ENCODE measurements at places on chromosomes 2 and 18.

GRCh38 chr2:54964271-54964670 lies 86.0 kb downstream of the RTN4 start:
- no peak for DNase-seq

DNA sequence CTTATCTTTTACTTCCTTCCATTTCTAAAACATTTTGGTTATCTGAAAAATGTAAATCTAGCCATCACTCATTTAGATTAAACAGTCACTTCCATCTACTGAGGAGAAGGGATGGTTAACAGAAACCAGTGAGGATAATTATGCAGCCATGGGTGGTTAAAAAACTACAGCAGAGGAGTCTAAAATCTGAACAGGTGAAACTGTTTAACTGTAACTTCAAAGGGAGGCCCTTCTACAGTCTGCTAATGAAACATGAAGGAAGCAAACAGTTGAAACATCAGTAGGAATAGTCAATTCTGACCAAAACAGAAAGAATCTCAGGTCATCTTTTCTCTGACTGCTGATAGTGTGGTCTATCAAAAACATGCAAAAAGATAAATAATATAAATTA lies 71.0 kb downstream of the DTNB start:
- no peak for DNase-seq

DNA sequence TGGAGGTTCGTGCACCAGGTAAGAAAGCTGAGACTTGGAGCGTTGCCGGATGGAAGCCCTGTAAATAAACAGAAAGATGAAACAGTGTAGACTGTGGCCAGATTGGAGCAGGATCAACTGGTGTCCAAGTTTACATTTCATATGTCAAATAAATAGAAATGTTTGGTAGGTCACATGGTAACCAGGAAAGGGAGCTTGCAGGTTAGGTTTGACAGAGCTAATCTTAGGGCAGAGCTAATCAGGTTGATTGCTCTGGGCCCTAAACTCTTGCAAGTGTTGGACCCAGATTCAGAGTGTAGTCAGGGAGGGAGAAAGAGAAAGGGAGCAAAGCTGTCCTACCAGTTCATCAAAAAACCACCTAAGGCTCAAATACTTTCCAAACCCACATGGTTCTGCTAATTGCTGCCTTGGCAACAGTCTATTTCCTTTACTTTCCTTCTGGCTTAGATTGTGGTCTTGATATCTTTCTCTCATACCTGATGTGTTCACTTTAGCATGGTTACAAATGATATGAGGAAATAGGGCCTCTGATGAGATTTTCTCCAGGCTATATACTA lies 63.2 kb downstream of the G6PC2 start:
- DNase-seq = no peak

- DNase-seq = no peak
Measured at GRCh38 chr2:7951490-7951889, 730.4 kb upstream of the ID2 start.

DNA sequence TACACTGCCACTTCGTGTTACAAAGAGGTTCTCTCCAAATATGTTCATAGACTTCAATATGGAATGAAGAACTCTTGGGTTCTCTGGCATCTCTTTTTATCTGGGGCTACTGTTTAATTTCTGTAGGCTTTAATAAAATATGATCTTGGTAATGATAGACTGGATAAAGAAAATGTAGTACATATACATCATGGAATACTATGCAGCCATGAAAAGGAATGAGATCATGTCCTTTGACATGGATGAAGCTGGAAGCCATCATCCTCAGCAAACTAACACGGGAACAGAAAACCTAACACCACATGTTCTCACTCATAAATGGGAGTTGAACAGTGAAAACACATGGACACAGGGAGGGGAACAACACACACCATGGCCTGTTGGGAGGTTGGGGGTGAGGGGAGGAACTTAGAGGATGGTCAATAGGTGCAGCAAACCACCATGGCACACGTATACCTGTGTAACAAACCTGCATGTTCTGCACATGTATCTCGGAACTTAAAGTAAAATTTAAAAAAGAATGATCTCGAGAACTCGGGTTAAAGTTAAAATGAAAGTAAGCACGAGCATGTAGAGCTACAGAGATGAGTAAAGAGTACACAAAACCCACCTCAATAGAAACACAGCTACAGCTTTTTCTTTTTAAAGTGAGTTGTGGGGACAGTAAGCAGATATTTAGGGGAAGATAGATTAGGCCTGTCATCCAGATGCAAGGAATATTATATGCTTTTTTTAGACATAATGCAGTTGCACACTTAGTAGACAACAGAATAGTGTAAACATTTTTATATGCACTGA lies 102.3 kb downstream of the SGPP2 start:
- no peak for DNase-seq

- DNase-seq = no peak
Measured at GRCh38 chr2:30022444-30023071, 101.2 kb upstream of the ALK start.

DNA sequence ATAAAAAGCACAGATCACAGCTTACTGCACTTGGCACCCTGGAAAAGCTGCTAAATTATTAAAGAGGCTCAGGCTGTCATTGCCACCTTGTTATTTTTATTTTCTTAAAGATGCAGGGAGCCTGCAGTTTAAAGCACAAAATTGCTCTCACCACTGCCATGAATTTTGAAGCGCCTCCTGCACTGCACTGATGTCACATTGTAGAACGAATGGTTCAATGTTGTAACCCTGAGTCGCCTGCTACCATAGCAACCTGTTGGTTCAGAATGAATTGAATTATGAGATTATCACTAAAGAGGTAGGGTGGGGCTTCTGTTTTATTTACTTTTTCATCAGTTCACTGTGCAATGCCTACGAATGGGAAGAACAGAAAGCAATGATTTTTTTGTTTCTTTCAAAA lies 16.5 kb downstream of the SCG2 start:
- no peak for DNase-seq

- DNase-seq = no peak
Measured at GRCh38 chr2:47023332-47023731, 107.7 kb upstream of the MCFD2 start.

- no peak for DNase-seq
Measured at GRCh38 chr18:27750014-27750413, 426.9 kb downstream of the CDH2 start.

- DNase-seq = peak; percentile 70
Measured at GRCh38 chr2:25265802-25266201, 75.9 kb downstream of the DNMT3A start.

- DNase-seq = no peak
Measured at GRCh38 chr18:28581521-28582071, 404.7 kb upstream of the CDH2 start.

DNA sequence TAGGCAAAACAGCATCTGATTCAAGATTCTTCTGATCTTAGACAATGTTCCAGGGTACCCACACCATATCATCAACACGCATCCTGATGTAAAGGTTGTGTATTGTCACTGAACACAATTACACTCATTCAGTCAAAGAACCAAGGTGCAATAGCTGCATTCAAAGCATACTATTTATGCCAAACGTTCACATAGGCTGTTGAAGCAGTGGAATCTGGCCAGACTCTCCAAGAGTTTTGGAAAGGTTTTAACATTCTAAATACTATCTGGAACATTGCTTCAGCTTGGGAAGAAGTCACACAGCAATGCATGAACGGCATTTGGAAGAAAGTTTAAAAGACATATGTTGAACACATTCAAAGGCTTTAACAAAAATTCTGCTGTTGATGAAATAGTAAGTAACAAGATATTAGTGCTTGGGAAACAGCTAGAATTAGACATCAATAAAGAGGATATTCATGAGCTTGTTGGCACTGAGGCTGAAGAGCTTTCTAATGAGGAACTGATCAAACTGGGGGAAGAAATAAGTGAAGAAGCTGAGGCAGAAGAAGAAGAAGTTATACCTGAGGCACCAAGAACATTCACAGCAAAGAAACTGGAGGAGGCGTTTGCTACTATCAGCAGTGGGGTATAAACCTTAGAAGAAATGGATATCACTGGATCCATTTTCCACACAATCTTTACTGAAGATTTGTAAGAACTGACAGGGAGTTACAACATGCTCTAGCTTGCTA lies 47.6 kb upstream of the MSH6 start:
- DNase-seq = no peak

DNA sequence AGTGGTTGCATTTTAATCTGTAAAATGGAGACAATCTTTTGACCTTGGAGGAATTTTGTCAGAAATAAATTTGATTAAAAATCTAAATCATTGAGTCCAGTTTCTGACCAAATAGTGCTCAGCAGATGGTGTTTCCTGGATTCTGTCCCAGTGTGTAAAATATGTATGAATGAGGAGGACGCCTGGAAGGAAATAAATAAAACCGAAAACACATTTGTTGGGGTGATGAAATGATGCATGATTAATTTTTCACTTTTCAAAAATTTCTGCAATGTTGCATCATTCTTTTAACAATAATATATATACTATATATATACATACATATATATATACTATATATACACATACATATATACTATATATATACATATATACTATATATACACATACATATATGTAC lies 261.1 kb upstream of the TRIB2 start:
- no peak for DNase-seq
